ENCODE measurements at places on chromosomes 1 and 21.

DNA sequence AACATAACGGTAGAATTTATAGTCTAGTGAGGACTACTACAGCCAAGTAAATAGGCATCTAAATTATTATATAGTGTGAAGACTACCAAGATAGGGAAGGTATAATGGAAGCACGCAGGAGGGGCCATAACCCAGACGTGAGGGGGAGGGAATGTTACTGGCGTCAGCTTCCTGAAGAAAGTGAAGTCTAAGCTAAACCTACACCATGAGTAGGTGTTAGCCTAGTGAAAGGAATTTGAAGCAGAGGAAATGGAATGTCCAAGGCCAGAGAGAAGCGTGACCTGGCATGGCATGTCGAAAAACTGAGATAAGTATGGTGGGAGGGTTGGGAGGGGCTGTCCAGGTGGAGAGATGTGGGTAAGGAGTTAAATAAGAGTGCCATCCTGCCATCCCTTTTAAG lies 140.5 kb downstream of the SLC44A5 start:
- DNase-seq: no peak

DNA sequence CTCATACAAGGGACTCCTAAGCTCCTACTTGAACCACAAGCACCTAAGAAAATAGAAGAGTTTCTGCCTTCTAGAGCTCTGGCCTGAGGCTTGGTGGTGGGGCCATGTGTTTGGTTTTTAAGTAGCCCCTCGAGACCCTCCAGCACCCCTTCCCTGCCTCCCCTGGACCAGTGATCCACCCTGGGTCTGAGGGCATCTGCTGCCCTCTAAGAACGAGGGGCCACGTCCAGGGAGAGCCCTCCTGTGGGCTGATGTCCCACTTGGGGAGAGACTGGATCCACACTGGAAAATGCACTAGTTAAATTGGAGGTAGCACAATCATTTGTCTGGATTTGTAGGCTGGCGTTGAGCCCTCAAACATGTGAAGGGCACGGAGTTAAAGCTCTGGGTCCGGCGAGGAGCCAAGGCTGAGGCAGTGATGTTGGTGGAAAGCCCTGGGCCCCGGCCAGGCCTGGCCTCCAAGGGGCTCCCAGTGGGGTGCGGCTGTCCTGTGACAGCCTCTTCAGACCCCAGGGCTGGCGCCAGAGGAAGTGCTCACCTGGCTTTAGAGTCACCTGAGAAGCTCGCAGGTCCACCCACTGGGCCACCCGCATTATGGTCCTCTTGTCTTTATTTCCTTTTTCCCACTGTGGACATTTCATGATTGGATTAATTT lies 65.2 kb downstream of the SLC37A1 start:
- no peak for DNase-seq

DNA sequence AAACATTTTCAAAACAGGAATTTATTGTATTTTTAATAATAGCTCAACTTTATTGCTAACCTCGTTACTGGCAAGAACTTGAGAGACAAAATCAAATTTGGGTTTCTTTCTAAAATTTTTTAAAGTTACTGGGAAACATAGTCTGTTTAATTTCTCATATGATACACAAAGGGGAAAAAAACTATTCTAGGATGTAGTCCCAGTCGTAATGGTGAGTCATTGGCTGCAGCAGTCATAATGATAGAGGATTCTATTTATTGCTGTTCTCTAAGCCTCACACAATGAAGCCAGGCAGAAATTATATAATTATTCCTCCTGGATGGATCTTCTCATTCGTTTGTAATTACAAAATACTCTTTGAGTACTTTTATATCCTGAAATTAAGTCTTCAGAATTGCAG lies 326.5 kb upstream of the SGIP1 start:
- DNase-seq: peak; percentile 77

- DNase-seq: no peak
These were observed 37.3 kb downstream of the GPR137B start for GRCh38 chr1:236179634-236180033.

DNA sequence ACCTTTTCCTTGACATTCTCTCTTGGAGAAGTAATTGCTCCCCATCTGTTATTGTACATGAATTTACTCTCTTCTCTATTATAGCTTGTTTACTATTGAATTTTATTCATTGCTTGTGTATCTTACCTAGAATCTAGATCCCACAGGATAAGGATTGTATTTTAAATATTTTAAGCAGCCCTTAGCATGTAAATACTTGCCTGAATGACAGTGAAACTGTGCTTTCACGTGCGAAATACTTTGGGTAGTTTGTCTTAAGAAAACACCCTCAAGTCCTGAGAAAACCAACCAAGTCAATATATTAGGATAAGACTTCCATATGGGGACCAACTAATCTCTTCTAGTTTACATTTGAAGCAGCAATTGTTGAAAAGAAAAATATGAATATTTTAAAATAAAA lies 15.3 kb downstream of the ARPC5 start:
- DNase-seq: no peak

DNA sequence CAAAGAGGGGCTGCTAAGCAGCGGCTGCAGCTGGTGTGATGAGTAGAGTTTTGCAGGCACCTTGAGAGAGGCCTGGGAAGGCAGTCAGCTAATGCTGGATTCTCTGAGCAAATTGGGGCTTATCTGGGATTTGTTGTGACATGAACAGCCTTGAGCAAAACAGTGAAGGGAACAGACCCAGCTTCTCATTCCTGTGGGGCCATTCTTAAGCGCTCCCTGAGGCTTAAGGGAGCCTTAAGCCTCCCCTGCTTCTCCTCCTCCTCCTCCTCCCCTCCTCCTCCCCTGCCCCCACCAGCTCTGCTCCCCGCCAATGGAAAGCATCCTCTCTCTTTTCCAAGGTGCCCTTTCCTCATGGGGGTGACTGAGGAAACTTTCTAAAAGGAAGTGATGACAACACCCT lies 21.3 kb downstream of the HMGCS2 start:
- no peak for DNase-seq

DNA sequence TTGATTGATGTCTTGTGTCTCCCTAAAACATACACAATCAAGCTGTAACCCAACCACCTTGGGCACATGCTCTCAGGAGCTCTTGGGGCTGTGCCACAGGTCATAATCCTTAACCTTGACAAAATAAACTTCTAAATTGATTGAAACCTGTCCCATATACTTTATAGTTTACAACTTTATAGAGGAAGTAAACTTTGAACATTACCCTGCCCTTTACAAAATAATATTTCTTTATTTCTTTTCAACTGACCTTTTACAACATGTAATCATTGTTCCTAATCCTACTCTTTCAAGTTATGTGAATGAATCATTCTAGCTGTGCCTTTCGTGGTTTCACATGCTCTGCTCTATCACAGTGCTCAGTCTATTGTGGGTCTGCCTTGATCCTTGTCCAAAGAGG lies 118.3 kb upstream of the ATP1A1 start:
- no peak for DNase-seq
